ENCODE measurements at places on chromosomes 7 and 10.
A peak's percentile ranks its signal among the peaks of the same experiment; 100 is the strongest.

DNA sequence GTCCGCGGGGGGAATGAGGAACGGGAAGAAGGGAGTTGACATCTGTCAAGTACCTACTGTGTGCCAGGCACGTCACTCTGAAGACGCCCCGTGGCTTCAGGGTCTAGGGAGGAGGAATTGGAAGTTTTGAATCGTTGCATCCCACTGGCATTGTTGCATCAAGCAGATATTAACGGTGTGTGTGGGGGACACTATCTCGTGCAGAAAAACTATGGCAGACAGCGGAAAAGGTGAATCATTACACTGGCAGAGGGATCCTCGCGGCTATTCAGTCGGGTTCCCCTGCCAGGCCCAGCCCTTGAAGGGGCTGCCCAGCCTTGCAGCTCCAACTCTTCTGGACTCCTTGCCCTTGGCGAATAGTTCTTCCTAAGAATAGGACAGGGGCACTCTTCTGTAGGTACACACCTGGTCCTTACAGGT lies 1.0 kb upstream of the KIAA1549 start:
- DNase-seq, result no peak

GRCh38 chr7:97845622-97846203 lies 26.5 kb downstream of the ASNS start:
- peak; percentile 38 for DNase-seq

DNA sequence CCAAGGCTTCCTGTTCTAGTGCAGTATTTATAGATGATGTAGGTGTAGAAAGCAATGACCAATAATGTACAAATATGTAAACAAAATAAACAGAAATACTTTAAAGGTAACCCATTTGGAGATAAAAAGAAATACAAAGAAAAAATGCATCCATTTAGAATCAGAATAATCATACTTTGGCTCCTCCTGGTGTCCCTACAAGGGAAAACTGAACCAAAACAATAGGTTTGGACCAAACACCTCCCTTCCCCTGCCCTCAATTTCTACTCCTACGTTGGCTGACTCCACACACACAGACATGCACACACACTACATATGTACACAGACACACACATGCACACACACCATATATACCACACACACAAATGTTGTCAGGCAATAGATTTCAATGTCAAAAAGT lies 36.0 kb downstream of the C10orf143 start:
- DNase-seq, result no peak

DNA sequence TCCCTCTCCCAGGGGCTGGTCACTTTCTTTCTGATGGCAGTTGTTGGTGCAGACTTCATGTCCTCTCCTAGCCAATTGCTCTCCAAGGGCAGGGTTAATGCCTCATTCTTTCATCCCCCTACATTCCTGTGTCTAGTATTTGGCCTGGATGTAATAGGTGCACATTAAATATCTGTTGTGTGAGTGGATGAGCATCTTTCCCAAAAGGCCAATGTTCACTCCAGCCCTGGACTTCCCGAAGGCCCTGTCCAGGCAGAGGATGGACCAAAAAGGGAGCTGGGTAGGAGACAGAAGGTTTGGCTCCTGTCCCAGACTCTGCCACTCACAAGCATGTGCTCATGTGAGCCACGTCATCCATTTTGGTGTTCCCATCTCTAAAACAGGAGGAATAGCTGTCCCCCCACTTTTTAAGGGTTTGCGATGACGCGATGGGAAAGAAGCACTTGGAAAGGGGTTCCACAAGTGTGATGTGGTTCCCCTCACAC lies 47.5 kb downstream of the RGS10 start:
- DNase-seq, result no peak

- DNase-seq, result no peak
These were observed 153.0 kb downstream of the PDE1C start for GRCh38 chr7:31917256-31917655.

DNA sequence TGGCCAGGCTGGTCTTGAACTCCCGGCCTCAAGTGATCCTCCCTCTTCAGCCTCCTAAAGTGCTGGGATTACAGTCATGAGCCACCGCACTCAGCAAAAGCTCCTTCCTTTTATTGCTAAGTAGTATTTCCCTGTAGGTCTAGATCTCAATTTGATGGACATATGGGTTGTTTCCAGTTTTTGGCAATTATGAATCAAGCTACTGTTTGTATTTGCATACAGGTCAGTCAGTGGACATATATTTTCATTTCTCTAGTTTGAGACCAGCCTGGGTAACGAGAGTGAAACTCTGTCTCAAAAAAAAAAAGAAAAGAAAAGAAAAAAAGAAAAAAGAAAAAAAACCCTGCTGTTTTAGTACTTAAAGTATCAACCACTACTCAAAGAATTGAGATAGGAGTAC lies 6.4 kb upstream of the PRKRIP1 start:
- DNase-seq, result no peak

- no peak for DNase-seq
These were observed 88.6 kb downstream of the INPP5A start for GRCh38 chr10:132626019-132626760.

DNA sequence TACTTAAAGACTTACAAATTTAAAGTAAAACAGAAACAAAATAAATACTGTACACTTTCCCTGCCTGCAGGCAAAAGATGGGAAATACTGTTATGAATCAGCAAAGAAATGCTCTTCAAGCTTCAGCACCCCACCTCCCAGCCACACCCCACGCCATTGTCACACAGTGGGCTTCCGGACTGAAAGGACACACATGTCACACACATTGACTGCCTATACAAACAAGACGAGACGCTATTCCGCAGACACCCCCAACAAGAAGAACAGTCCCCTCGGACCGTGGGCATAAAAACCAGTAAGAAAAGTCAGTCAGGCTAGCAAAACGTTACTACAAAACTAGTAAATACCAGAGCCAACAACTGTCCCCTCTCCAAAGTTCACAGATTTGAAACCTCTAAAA lies 22.2 kb upstream of the PARP12 start:
- no peak for DNase-seq

DNA sequence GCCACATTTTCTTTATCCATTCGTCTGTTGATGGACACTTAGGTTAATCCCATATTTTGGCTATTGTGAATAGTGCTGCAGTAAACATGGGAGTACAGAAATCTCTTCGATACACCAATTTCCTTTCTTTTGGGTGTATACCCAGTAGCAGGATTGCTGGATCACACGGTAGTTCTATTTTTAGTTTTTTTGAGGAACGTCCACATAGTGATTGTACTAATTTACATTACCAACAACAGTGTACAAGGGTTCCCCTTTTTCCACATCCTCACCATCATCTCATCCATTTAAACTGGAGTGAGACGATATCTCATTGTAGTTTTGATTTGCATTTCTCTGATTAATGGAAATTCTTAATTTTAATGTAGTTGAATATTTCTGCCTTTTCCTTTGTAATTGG lies 19.3 kb downstream of the VKORC1L1 start:
- no peak for DNase-seq

GRCh38 chr7:32515890-32516550 lies 20.7 kb downstream of the AVL9 start:
- no peak for DNase-seq

GRCh38 chr7:99557940-99558305 lies 519 bp upstream of the ZNF655 start:
- DNase-seq, result peak; percentile 19

DNA sequence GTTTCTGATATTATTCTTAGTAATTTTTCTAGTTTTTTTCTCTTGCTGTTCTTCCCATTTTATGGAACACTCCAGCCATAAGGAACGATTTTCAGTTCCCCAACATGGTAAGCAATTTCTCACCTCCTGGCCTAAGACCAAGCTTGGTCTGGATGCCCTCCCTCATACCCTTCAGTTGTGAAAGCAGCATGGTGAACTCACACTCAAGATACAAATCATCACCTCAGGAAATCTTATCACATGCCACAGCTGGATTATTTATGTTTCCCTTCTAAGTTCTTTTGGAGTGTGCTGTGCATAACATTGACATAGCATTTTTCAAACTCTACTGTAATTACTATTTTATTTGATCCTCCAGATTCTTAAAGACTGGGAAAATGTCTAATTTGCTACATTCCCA lies 216.6 kb downstream of the AGMO start:
- DNase-seq, result no peak

GRCh38 chr7:91778416-91778815 lies 102.1 kb downstream of the MTERF1 start:
- DNase-seq, result no peak

GRCh38 chr7:51160990-51161615 lies 155.5 kb downstream of the COBL start:
- peak; percentile 62 for DNase-seq

- no peak for DNase-seq
These were observed 7.0 kb upstream of the GNAI1 start for GRCh38 chr7:80127412-80128160.

DNA sequence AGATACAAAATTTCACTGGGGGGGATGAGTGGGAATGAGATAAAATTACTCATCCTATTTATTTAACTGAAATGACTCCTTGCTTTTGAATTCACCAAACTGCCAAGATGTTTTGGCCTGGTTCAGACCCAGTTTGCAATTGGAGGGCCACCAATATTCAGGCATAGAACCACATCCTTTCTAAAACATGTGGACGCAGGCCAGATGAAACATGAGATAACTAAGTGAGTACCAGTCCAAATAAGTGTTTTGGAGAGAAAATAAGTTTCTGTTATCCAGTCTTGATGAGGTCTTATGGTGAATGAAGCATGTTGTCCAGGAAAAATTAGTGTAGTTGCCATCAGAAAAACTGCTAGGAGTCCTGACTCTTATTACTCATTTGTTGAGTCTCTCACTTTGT lies 36.3 kb upstream of the PDK4 start:
- no peak for DNase-seq

DNA sequence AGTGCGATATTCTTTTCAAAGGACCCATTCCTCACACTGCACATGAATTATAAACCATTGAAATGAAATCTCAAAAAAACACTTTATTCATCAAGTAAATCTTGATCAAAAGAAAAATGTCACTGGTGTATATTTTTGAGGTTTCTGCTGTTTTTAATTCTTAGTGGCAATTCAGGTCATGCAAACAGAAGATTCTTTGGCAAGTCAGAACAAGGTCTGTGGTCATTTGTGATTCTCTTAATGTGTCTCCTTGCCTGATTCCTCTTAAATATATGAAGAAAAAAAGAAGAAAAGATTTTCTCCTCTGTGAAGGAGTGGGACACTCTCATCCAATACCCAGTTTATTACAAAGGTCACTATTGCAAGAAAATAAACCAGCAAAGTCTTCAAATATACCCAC lies 308.2 kb upstream of the BMPER start:
- no peak for DNase-seq

GRCh38 chr10:63173468-63174232 lies 40.5 kb downstream of the NRBF2 start:
- peak; percentile 42 for DNase-seq

- DNase-seq, result no peak
These were observed 160.5 kb upstream of the FERD3L start for GRCh38 chr7:19305698-19306097.

GRCh38 chr10:78594559-78595268 lies 474.1 kb upstream of the ZMIZ1 start:
- DNase-seq, result peak; percentile 14

- no peak for DNase-seq
These were observed 66.5 kb downstream of the ADD3 start for GRCh38 chr10:110074298-110074697.

DNA sequence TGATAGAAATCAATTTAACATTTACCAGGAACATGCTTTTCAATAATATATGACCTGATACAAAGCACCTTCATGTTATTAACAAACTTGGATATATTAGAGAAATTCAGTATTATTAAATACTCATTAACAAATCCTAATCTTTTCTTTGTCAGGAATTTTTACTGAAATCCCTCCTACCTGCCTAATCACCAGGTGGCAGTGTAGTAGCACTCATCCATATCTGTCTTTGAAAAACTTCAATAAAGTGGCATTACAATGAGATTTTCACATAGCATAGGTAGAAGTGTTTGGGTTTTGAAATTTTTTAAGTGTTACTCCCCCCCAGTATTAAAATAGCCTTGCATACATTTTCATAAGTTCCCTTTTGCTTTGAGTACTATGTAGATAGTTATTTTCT lies 1246.6 kb upstream of the LRRN3 start:
- no peak for DNase-seq

- no peak for DNase-seq
These were observed 18.6 kb upstream of the GATA3 start for GRCh38 chr10:8035641-8036470.

GRCh38 chr7:102467581-102468477 lies 3.0 kb downstream of the LRWD1 start:
- no peak for DNase-seq

GRCh38 chr7:134903073-134903790 lies 83.1 kb upstream of the AGBL3 start:
- no peak for DNase-seq

GRCh38 chr10:96683065-96683464 lies 37.2 kb downstream of the PIK3AP1 start:
- no peak for DNase-seq

- DNase-seq, result no peak
These were observed 328.4 kb upstream of the SMIM30 start for GRCh38 chr7:113446791-113447190.

DNA sequence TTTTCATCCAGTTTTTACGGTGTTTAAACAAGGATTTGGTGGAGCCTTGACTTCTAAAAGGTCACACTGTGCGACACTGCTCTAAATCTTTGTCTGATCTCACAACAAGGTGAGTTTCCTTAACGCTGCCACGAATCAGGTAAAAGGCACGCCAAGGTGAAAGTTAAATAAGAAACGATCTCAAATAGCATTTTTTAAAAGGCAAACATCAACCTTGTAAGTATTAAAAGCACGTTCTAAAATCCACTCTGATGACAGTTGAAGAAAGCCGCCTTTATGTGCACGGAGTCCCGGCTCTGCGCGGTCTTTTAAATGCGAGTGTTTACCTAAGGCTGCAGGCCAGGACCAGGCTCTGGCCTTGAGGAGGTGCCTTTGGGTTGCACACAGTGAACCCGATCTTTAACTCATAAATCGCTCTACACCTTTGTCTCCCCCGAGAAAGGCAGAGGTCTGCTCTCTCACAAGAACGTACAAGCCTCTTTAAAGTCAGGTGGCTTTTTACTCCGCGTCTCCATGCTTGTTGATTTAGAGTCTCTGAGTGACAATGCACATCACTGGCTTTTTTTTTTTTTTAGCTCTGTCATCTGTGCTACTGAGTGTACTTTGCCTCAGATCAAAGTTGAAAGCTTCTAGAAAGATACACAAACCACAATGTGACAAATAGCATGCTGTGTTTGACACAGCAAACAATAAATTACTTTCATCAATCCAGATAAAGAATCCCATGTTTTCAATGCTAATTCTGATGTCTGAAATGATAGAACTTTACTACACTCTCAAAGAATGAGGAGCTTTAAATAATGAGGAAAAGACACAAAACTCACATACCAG lies 25.9 kb upstream of the RNF32 start:
- DNase-seq, result no peak

- DNase-seq, result no peak
These were observed 30.0 kb upstream of the PARD3 start for GRCh38 chr10:34845070-34845469.

Data from OCI-LY7 (cell line).